AG08395 (cell line): ENCODE measurements at places on chromosomes 12 and 14.

GRCh38 chr12:53759261-53759660, 7.5 kb upstream of the CISTR start:
- DNase-seq, result no peak

DNA sequence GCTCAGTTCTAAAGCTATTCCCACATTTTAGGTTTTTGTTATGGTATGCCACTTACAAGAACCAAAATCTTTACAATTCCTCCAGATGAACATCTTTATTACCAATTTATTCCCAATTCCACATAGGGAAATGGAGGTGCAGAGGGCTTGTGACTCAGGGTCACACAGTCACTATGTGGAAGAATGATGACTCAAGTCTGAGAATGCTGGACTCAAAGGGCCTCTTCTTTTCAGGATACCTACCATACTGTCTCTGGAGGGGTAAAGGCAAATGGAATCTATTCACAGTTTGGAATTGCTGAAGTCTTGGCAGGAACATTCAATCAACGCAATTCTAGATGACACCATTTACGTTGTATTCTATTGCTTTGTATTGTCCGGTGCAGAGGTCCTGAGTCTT, 48.2 kb upstream of the MANSC4 start:
- DNase-seq, result peak; percentile 22

GRCh38 chr14:79791055-79791732, 420.1 kb downstream of the DIO2 start:
- DNase-seq, result no peak

DNA sequence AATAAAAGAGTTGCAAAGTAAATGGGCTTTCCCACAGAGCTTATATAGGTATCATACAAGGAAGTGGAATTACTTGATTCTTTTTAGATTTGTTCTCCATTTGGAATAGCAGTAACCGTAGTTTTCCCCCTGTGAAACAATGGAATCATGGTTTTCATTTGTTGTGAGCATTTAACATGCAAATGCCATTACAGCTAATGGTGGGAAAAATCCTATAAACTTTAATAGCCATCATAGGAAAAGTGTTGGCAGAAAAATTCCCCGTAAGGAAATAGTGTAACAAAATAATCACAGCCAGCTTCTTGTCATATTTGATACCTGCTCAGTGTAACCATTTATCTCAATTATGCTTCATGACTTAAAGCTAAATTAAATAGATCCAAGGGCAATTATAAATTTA, 95.3 kb downstream of the TPH2 start:
- no peak for DNase-seq

GRCh38 chr12:58296863-58297262, 355.5 kb downstream of the ATP23 start:
- no peak for DNase-seq

DNA sequence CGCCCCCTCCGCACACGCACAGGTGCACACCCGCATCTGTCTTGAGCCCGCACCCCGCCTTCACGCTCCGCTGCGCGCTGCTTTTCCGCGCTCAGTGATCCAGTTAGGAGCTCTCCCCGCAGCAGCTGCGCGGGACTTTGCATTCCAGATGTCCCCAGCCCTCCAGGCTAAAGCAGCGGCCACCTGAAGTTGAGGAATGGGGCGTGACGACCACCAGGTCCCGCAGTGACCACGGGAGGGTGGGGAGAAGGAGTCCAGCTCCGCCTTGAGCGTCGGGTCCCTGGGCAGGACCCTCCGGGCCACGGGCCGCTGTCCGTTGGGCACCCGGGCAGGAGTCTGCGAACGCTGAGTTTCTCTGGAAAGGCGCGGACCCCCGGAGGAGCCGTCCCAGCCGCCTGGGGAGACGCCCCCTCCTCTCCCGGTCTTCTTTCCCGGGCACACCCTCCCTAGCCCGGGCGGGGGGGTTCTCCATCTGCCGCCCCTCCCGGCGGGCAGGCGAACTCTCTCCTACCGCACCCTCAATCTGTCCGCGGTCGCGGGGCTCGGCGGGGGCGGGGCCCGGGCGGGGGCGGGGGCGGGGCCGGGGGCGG, 334 bp upstream of the TMEM132C start:
- DNase-seq, result no peak

DNA sequence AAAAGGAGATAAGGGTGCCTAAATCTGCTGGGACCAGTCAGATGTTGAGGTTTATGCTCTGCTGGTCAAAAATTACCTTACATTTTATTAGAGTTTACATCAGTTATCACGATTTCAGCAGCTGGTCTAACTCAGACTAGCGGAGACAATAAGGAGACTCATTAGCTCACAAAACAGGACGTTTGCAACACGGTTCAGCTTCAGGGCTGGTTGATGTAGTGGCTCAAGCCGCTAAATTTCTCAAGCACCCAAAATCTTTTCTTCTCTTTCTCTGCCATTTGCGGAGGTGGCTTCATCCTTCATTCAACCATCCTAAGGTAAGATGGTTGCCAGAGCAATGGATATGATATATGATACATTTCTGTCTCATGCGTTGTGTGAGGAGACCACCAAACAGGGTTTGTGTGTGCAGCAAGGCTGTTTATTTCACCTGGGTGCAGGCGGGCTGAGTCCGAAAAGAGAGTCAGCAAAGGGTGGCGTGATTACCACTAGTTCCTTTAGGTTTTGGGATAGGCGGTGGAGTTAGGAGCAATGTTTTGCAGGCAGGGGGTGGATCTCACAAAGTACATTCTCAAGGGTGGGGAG, 30.3 kb upstream of the CLIP1 start:
- DNase-seq, result no peak

DNA sequence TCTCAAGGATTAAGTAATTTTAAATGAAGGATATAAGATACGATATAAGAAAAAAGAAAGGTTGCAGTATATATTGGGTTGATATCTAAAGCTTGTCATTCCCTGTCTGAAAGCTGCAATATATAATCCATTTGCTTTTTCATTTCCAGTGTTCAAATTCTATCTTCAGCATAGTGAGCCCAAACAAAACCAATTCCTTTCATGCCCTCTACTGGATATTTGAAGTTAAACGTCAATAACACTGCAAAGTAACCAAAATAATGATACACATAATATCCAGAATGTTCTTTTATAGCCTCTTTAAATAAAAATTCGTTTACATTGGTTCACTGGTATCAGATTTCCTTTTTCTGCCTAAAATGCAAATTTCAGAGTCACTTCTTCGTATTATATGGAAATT, 64.5 kb upstream of the DAAM1 start:
- DNase-seq, result peak; percentile 43

DNA sequence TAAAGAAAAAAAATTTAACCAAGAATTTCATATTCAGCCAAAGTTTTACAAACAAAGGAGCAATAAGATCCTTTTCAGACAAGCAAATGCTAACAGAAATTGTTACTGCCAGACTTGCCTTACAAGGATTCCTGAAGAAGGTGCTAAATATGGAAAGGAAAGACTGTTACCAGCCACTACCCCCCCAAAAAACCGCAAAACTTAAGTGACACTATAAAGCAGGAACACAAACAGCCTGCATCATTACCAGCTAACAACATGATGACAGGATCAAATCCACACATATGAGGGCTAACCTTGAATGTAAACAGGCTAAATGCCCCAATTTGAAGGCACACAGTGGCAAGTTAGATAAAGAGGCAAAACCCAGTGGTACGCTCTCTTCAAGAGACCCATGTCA, 55.7 kb downstream of the APOBEC1 start:
- DNase-seq, result no peak

GRCh38 chr14:99792210-99792535, 1.0 kb upstream of the EML1 start:
- no peak for DNase-seq

DNA sequence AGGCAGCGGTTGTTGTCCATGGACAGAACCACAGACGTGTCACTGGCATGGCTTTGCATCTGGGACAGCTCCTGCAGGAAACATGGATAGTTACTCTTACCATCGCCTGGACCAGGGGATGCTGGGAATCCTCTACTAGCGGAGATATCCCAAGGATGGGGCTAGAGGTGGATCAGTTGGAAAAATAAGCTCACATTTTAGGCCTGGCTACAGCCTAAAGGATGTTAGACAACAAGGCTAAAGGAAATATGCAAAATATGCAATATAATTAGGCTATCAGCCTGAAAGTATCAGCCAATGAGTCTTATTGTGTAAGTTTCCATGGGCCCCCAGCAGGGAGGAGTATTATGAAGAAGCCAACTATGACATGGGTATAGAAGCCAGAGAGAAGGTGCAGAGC, 5.0 kb downstream of the KRT76 start:
- no peak for DNase-seq

DNA sequence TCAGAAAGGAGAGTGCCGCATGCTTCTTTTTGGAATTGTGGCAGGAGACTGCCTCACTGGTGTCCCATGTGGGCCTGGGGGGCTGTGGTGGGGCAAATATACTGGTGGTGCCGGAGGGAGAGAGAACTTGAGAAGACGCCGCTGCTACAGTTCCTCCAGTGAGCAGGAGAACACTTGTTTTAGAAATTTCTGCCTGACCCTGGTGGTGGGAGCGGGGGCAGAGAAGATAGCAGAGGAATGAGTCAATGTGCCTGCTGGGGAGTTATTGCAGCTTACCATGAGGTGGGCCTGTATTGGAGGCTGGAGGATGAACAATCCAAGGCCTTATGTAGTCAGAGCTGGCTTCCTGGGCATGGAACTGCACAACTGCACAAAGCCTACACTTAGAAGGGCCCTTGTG, 211.8 kb downstream of the SNAPC1 start:
- no peak for DNase-seq

DNA sequence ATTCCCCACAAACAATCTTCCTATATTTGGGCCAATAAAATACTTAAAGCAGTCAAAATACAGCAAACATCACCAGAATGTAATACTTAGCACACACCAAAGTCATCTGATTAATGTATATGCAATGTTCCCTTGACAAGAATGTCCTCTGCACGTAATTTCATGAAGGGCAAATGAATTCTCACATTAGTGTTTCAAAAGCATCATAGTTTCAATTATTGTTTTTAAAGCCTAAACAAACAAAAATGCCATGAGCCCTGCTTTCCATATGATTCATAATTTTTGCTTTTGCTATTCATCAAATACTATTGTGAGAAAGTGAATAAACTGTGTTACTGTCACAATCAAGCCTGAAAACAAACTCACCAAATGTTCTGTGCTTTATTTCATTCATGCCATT, 156.0 kb downstream of the EPS8 start:
- DNase-seq, result no peak

- peak; percentile 9 for DNase-seq
Measured at GRCh38 chr12:27333403-27334009, 870 bp downstream of the BMAL2 start.

- DNase-seq, result no peak
Measured at GRCh38 chr12:75819512-75819911, 212.1 kb downstream of the PHLDA1 start.

- peak; percentile 85 for DNase-seq
Measured at GRCh38 chr14:67186789-67187584, 2.3 kb upstream of the GARIN2 start.

DNA sequence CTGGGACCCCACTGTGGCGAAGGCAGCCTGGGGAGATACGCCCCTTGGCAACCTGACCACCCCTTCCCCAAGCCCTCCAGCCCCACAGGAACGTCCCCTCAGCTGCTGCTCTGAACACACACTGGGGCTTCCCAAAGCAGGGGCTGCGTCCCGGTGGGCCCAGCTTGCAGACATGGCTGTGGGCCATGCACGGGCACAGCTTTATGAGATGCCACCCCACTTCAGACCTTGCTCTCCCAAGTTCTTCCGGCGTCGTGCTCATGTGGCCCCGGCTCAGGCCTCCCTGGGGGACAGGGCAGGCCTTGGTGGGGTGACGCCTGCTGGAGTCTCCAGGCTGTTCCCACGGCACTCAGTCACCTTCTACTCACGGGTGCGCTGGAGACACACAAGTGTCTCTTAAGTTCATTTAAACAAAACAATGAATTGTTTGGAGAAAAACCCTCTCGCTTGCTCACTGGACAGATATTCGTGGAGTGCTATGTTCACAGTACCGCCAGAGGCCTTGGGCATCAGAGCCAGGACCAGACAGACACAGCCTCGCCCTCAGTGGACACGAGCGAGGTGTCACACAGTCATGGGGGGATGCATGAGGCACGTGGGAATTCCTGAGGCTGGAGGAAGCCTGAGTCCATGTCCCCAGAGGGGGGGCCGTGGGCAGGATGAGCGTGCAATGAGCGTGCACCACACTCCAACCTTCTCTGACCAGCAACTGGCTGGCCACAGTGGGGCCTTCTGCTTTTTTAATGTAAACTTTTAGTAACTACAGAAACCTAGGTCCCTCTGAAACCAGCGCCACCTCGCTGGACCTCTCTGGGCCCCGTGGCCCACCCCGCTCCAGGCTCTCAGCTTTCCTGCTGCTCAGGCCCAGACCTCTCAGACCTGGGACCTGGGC, 4.3 kb downstream of the GALNT9 start:
- no peak for DNase-seq

DNA sequence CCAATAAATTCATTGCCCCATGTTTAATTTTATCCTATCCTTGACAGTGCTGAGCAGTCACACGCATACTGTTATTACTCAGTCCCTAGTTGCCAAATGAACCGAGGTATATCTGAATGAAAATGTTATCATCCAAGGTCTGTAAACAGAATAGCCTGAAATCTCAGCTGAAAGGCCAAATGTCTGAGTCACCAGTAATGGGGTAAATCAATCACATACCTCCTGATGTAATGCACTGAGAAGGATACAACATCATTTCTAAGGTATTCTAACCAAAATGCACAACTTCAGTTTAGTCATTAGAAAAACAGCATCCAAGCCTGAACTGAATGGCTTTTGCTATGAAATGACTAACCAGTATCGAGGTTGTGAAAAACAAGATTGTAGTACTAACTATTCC, 228.6 kb downstream of the DPF3 start:
- DNase-seq, result peak; percentile 75

DNA sequence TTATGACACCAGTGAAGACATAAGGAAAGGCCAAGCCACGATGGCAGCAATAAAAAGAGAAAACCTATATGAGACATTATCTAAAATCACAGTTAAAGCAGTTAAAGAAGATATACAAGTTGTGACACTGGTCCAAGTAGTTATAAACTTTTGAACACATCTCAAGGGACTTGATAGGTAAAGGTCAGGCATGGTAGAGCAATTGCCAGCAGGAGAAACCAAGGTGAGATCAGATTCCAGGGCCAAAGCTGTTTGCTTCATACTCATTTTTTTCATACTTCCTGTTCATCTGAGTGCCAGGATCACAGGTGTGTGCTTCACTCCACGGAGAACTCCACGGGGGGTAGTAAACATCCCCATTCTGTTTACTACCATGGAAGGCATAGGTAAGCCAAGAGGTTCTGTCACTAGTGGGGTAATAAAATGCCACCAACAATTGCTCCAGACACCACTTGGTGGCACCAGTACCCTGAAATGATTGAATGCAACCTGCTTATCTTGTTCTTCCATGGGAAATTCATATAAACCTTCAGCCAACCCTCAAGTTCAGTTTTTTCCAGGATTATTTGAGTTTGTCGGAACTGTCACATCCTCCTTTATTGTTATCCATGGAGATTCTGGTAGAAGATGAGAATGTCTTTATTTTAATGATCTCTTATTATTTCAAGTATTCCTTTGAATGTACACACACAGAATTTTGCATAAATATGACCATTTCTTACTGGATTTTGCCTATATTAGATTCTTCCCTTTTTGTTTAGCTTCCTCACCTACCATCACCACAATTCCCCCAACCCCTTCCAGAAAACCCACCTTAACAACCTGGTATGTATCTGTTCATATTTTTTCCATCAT, 59.2 kb upstream of the TSPAN8 start:
- DNase-seq, result peak; percentile 17
